ENCODE measurements at places on chromosomes 4 and X. TPM values are rescaled to one million over a fixed set of nuclear protein-coding genes. Genes with fewer than 3 reads are reported as not detected.

Gene FAM3A
- total RNA-seq, result 69.4 TPM

Gene XKRX
- total RNA-seq, result 1.8 TPM

Gene MAGEA6
- not detected for total RNA-seq

Gene NDNF
- total RNA-seq, result not detected

Gene HTN1
- total RNA-seq, result not detected

DNA sequence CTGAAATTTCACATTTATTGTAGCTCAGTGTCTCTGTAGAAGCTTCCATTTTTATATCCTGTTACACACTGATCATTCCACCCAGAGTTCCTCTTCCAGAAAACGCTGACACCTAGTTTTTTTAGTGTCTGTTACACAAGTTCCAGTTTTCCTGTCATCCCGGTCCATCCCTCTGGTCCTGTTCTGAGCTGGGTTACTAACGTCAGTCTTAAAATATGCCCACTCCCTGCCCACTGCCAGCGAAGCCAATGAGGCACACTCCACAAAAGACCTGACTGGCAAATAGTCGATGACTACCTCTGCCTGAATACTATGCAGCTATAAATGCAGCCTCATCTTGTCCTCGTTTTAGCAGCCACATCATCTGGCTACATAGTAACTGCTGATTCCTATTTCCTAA, 30.9 kb upstream of the DDX3X start:
- no peak for DNase-seq

- DNase-seq, result no peak
Measured at GRCh38 chr4:83172371-83172770, 57.8 kb upstream of the PLAC8 start.

GRCh38 chr4:3673716-3674478, 92.3 kb upstream of the ADRA2C start:
- DNase-seq, result no peak

DNA sequence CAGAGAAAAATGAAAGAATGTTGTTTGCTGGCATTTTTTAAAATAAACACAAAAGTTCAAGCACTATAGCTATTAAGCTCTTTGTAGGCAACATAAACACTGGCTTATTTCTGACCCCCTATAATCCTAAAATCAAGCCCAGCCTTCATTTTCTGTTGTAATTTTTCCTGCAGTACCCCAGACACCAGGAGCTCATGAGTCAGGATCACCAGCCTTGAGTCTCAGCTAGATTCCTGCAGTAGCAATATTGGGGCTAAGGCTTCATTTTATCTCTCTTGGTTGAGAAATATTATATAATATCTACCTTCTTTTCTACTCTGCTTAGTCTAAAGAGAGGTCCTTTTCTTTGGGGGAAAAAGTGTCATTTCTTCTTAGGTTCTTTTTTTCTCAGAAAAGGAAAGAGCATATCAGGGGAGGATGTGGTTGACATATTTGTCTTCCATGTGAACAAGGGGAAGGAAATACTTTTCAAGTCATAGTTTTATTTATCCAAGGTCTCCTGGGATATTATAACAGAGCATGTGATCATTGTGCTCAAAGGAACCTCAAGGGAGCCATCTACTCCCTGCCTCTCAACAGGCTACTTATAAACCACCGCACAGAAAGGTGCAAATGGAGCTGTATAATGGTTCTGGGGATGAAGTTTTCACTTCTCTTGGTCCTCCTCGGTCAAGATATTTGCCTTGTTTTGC, 678.3 kb upstream of the NR3C2 start:
- DNase-seq, result no peak

GRCh38 chr4:143451186-143451585, 62.3 kb upstream of the SMARCA5 start:
- no peak for DNase-seq

DNA sequence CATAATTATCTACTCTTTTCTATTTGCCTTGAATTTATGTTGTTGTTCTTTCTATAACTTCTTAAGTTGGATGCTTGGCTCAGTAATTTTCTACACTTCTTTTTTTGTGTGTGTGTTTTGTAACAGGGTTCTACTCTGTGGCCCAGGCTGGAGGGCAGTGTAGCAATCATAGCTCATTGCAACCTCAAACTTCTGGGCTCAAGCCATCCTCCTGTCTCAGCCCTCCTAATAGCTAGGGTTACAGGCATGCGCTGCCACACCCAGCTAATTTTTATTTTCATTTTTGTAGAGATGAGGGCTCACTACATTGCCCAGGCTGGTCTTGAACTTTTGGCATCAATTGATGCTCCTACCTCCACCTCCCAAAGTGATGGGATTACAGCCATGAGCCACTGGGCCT, 20.7 kb upstream of the UCHL1 start:
- no peak for DNase-seq

DNA sequence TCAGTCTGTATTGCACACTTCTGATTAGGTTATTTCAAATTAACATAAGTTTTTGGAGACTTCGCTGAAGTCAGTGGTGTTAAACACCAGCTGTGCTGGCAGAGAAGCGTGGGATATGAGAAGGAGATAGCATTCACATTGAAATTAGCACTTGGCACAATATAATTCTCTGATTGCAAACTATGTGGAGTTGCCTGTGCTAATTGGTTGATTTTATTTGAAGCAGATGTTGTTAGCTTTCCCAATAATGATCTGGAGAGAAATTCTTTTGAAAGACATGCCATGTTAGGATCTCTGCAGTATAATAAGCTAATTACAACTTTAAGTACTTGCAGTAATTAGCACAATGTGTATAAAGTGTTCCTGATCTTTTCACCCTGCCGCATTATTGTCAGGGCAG, 367.4 kb upstream of the ARX start:
- no peak for DNase-seq
